ENCODE measurements at places on chromosomes 7 and 10.

GRCh38 chr10:35124540-35124939, 2.1 kb upstream of the CREM start:
- DNase-seq = no peak

GRCh38 chr7:148967032-148967372, 61.3 kb downstream of the PDIA4 start:
- DNase-seq = no peak

- no peak for DNase-seq
Observed at GRCh38 chr10:70803775-70804420, 11.8 kb upstream of the SGPL1 start.

DNA sequence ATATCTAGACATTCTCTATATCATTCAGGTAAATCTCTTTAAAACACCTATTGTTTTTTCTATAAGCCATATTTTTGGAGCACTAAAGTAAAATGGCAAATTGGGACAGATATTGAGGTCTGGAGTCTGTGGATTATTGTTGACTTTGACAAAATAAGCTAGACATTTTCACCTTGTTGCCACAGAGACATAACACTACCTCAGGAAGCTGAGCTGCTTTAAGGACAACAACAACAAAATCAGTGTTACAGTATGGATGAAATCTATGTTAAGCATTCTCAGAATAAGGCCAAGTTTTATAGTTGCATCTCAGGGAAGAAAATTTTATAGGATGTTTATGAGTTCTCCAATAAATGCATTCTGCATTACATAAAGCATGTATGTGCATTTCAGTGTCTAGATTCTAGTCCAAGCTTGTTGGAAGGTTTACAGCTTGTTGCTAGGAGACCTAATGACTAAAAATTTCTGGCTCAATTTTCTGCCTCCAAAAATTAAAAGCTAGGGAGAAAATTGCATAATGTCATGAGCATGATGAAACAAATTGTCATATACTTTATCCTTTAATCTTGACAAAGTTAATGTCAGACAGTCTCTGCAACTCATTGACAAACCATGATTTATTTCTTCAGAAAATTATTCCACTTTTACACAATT, 18.3 kb downstream of the LIPM start:
- DNase-seq = no peak

DNA sequence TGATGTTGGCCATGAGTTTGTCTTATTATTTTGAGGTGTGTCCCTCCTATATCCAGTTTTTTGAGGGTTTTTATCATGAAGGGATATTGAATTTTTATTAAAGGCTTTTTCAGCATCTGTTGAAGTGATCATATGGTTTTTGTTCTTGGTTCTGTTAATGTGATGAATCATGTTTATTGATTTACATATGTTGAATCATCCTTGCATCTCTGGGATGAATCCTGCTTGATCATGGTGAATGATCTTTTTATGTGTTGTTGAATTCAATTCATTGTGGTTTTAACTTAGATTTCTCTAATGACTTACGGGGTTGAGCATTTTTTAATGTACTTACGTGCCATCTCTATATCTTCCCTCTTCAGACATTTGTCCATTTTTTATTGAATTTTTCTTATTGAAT, 22.9 kb downstream of the DLD start:
- DNase-seq = no peak

DNA sequence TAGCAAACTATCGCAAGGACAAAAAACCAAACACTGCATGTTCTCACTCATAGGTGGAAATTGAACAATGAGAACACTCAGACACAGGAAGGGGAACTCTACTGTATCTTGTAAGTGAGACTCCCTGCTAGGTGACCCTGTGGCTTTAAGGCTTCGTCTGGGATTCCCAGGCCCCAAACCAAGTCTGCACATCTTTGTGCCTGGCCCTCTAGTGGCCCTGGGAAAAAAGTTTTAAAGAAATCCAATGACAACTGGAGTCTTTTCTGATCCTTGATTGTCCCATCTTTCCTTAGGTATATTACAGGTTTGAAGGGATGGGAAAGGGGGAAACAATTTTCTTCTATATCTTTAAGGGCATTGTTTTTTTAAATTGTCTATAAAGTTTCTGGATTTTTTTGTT, 10.6 kb upstream of the LIPM start:
- peak; percentile 17 for DNase-seq

- no peak for DNase-seq
Observed at GRCh38 chr7:82156168-82156567, 287.4 kb downstream of the CACNA2D1 start.

GRCh38 chr10:95304463-95304862, 13.7 kb upstream of the PDLIM1 start:
- no peak for DNase-seq

GRCh38 chr10:118256825-118257570, 85.1 kb downstream of the FAM204A start:
- no peak for DNase-seq

GRCh38 chr10:14563076-14563336, 211.7 kb downstream of the FAM107B start:
- no peak for DNase-seq

GRCh38 chr7:42494199-42494710, 257.2 kb upstream of the GLI3 start:
- no peak for DNase-seq

DNA sequence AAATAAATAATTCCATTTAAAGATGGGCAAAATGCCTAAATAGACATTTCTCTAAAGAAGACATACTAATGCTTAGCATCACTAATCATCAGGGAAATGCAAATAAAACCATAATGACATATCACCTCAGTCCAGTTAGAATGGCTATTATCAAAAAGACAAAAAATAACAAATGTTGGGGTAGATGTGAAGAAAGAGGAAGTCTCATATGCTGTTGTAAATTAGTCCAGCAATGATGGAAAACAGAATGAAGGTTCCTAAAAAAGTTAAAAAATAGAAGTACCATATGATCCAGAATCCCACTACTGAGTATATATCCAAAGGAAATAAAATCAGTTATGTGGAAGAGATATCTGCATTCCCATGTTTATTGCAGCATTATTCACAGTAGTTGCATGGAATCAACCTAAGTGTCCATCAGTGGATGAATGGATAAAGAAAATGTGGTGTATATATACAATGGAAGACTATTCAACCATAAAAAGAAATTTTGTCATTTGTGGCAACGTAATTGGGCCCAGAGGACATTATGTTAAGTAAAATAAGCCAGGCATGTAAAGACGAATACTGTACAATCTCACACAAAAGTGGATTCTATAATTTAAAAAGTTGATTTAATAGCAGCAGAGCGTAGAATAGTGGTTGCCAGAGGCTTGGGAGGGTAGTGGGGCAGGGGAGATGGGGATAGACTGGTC, 52.0 kb downstream of the TCAF1 start:
- DNase-seq = no peak
